ENCODE measurements at places on chromosomes 2 and 18.

- DNase-seq = no peak
These were observed 65.9 kb upstream of the TNP1 start for GRCh38 chr2:216925636-216926366.

- no peak for DNase-seq
These were observed 2.5 kb downstream of the NFU1 start for GRCh38 chr2:69434753-69435152.

GRCh38 chr18:57780706-57781347, 22.3 kb downstream of the ATP8B1 start:
- DNase-seq = no peak

DNA sequence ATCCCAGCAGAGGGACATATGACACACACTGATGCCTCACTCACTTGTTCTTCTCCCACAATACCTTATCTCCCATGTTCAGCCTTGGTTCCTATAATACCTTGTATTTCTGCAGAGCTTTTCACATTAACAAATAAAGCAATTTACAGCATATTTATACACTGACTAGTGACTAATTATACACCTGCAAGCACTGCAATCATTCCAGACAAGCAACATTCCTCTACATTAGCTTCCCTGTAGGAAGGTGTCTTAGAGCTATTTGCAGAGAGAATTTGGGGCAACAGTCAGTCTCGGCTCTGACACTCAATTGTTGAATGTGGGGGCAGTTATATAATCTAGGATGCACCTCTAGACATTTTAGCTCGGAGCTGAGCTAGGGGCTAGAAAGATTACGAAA, 9.5 kb upstream of the INSIG2 start:
- DNase-seq = no peak

GRCh38 chr2:215830304-215830703, 183.0 kb downstream of the MREG start:
- DNase-seq = no peak

GRCh38 chr2:25305775-25306174, 36.0 kb downstream of the DNMT3A start:
- no peak for DNase-seq

All from NCI-H774 (cell line).